Bone marrow (tissue), 2 donors: ENCODE measurements at places on chromosomes 2 and 18.

GRCh38 chr18:45384137-45384961 lies 230.9 kb upstream of the SLC14A2 start:
- peak; percentile 3 for DNase-seq

GRCh38 chr2:195486987-195487644 lies 169.9 kb upstream of the SLC39A10 start:
- peak; percentile 93 for DNase-seq

GRCh38 chr2:72150861-72151356 lies 3.2 kb upstream of the CYP26B1 start:
- DNase-seq: no peak

DNA sequence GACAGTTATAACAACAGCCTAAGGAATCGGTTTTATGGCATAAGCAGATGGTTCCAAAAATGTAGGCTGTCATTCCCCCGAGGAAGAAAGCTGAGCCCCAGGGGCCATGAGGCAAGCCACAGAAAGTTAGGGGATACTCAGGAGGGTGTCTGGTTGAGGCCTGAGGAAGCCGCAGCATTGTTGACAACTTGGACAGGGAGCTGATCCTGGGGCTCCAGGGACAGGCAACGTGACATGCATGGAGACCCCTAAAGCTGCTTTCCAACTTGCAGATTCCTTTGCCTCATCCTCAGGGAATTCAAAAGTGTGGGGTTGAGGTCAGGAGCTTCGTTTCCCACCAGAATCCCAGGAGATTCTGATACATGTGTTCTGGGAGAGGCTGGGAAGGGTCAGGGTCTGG lies 20.9 kb downstream of the CELF4 start:
- DNase-seq: no peak

GRCh38 chr2:57417007-57417406 lies 629.6 kb upstream of the VRK2 start:
- no peak for DNase-seq

GRCh38 chr2:226211439-226211838 lies 588.2 kb downstream of the IRS1 start:
- no peak for DNase-seq

- no peak for DNase-seq
Observed at GRCh38 chr2:183224948-183225347, 100.7 kb downstream of the NUP35 start.

- no peak for DNase-seq
Observed at GRCh38 chr2:120984046-120984445, 248.4 kb downstream of the GLI2 start.

GRCh38 chr18:2883076-2883735 lies 36.4 kb downstream of the EMILIN2 start:
- no peak for DNase-seq

DNA sequence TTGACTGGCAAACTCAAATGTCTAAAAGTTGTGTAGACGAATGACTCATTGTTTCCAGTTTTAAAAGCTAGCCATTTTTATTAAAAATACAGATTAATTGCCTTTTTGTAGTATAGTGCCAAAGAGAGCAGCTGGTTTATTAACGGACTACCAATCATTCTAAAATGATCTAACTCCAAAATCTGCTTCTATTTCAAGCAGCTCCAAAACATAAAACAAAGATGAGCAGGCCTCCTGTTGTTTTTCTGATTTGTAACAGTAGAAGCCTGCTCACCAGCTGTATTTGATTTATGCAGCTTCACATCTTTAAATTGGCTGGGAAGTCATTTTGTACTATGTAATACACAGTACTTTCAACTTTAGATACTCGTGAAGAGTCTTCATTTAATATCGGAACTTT lies 171.8 kb downstream of the UBR3 start:
- DNase-seq: no peak

- DNase-seq: no peak
Observed at GRCh38 chr18:2480536-2480935, 90.8 kb downstream of the METTL4 start.

- no peak for DNase-seq
Observed at GRCh38 chr2:100256416-100256815, 65.9 kb downstream of the LONRF2 start.

DNA sequence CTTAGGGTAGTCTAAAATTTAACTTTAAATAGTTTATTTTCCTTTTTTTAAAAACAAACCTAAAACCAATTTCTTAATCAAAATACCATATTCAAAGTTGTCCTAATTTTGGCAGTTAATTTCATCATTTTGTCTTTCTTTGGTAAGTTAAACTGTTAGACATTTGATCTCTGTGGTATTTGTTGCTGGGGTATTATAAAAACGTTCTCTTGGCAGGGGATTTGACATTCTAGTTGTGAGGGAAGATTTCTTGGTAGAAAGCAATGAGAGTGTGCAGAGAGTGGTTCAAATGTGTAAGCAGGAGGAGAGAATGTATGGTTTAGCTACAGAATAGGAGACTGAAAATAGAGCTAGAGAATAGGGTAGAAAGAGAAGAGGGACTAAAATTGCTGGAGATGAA lies 14.6 kb downstream of the GULP1 start:
- no peak for DNase-seq

DNA sequence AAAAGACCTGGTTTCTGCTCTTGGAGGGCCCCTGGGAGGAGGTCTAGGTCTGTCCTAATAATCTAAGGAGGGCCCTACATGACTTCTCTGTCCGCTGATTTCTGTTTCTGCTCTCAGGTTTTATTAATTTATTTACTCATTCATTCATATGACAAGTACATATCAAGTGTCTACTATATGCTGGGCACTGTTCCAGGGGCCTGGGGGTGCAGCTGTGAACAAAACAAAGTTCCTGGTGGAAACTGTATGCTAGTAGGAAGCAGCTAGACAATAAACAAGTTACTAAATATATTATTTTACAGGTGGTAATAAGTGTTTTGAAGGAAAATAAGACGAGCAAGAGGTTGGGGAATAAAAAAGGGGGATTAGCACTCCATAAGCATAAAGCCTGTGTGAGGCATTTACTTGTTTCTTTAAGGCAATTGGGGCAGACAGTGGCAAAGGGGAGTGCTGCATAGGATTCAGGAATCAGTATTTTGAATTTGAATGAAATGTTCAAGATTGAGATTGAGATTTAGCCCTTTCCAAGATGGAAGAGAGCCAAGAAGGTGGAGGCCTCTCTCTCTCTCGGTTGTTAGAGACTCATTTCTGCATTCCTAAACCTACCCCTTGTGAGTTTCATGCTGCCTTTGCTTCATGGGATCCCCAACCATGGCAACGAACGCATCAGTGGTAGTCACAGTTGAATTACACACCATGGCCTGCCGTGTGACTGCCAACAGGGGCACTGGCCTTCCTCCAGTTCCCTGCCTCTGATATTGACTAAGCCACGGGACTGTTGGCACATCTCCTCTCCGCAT lies 28.3 kb downstream of the DRC1 start:
- no peak for DNase-seq

- DNase-seq: no peak
Observed at GRCh38 chr2:193549661-193550060, 1354.9 kb upstream of the TMEFF2 start.

- DNase-seq: no peak
Observed at GRCh38 chr2:159936471-159936870, 125.9 kb downstream of the PLA2R1 start.

DNA sequence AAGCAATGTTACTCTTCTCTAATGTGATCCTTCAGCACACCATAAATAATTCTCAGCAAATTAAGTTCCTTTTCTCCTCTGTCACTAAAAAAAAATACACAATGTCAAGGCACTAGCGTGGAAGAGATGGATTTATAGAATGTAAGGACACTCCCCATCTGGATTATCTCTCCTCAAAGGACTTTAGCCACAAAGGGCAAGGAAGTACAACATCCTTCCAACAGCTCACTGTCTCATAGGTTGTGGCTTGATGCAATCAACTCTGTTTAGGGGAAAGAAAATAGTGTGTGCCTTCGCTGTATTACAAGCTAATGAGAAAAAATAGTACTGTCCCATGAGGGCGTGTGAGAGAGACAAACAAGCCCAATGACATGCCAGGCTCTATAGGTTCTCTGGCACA lies 129.1 kb upstream of the DNMT3A start:
- DNase-seq: no peak
